ENCODE measurements at places on chromosomes 2 and 18.

- no peak for DNase-seq
Observed at GRCh38 chr2:120316528-120317179, 29.3 kb upstream of the INHBB start.

GRCh38 chr2:49834433-49834832, 680.1 kb upstream of the FSHR start:
- DNase-seq = no peak

DNA sequence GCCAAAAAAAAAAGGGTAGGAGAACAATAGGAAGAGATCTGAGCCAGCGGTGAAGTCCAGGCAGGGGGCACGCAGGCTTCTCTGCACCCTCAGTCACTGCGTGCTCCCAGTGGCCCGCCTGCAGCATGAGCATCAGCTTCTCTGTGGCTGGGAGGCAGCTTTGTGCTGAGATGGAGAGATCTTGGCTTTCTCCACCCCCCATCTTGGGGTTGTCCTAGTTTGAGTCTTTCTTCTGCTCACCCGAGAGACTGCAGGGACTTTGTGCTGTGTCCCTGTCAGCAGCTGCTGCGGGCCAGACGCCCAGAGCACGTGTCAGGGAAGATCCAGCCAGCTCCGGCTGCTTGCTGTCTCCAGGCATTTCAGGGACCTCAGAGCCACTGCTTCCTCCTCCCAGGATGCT, 20.3 kb downstream of the TRAPPC12 start:
- DNase-seq = no peak

DNA sequence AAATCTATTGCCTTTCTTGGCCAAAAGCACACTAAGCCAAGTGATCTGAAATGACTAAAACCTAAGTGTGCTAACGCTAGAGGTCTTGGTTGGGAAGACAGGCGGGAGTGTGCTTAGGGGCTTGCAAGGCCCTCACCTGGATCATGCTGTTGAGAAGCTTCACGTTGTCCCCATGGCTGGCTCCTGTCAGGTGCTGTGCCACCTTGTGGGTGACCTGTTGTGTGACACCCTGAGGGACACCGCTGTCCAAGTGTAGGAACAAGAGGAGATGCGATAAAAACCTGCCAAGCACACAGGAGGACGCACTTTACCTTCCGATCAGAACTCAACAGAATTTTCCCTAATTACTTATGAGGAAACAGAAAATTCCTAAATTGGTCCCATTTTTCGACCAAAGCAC, 50.8 kb downstream of the EPG5 start:
- DNase-seq = no peak

DNA sequence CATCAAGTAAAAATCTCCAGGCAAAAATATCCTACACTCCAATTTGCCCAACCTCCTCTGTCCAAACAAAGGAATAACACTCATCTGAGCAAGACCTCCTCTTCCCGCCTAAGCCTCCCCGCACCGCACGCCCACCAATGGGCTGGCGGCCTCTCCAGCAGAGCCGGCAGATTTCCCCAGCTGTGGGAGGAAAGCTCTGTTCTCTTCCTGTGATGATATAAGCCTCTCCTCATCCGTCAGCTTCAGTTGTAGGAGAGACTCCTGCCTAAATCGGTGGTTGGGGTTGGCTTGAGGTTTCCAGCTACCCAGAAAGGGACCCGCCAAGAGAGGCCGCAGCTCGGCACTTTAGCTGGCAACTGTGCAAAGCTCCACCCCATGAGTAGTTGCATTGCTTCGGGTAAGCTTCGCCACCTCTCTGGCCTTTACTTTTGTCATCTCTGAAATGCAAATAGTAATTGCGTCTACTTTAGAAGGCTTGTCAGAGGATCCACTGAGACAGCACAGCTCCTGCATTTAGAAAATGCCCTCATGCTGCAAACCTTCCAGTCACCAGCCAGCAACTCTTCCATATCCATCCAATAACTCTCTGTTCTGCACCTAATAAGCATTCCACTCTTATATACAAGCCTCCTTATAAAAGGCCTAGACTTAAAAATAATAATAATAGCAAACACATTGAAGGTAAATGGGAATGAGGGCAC, 146.4 kb downstream of the MYT1L start:
- no peak for DNase-seq

DNA sequence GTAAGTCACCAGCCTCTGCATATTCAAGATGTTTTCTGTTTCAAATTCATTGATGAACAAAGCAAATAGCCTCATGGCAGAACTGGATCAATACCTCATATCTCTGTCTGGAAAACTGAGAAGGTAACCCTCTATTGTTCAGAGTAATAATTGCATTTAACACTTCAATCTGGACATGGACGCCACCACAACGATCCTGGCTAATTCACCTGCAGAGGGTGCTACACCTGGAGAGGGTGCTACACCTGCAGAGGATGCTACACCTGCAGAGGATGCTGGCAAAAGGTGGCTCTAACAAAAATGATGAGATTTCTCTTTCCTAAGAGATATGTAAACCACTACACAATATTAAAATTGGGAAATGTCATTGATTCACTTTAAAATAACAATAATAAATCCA, 183.1 kb upstream of the HNRNPA3 start:
- peak; percentile 4 for DNase-seq

DNA sequence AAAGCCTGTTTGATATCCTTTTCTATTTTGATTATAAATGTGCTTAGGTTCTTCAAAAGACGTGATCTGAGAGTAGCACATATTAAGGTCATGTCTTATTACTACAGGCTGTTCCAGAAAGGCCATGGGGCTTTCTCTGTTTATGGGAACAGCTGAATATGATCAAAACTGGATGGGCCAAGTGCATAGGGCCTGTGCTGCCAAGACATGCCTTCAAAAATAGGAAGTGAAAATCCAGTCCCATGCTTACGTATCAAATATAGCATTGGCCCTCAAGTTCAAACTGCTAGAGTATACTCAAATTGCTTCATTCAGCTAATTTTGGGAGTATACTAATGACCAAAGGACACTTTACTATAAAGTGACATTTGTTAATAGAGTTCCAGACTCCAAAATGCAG, 24.1 kb downstream of the SLC25A52 start:
- no peak for DNase-seq

DNA sequence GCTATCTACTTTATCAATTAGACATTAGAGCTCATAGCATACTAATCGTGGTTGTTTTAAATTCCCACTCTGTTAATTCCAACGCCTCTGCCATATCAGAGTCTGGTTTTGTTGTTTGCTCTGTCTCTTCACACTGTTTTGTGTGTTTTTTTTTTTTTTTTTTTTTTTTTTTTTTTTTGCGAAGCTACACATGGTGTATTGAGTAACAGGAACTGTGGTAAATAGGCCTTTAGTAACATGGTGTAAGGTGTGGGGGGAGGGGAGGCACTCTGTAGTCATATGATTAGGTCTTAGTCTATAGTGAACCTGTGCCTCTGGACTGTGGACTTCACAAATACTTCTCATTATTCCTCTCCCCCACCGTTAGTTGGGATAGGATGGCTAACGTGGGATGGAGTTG, 370.7 kb upstream of the RAB12 start:
- DNase-seq = no peak

DNA sequence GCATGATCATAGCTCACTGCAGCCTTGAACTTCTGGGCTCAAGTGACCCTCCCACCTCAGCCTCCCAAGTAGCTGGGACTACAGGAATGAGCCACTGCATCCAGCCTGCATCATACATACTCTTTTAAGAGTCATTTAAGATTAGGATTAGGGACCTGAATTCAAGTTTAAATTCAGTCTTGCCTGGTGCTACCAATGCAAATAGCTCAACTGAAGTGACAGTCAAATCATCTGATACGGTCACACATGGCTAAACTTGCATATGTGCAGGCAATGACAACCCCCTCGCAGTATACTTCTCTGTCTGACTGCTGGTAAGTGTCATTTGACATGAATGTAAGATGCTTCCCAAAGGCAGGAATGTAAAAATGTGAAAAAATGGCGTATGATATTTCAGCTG, 31.8 kb upstream of the TMEM131 start:
- no peak for DNase-seq

DNA sequence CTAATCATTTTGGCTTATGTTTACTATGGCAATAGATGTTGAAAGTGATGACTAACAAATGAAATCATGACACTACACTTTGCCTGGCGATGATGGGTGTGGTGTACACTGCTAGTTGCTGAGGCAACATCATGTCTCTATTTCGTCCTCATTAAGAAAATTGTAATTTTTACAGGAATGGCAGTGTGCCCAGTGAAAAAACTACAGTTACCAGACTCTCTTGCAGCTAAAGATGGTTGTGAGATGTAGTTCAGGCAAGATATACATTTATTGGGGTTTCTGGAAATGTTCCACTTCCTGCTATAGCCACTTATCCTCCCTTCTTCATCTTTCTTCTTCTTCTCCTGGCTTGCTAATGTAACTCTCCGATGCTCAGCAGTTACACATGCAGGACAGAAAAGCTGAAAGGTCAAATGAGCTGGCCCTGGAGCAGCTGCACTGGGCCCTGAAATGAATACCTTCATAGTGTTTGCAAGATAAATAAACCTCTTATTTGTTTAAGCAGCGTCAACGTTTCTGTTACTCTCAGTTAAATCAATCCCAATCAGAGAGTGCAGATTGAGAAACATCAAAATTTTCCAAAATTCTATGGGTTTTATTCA, 46.0 kb downstream of the SOCS6 start:
- DNase-seq = no peak

- peak; percentile 68 for DNase-seq
Observed at GRCh38 chr18:58321986-58322385, 278.0 kb downstream of the NEDD4L start.

GRCh38 chr18:46751882-46752281, 5.0 kb downstream of the ST8SIA5 start:
- no peak for DNase-seq

DNA sequence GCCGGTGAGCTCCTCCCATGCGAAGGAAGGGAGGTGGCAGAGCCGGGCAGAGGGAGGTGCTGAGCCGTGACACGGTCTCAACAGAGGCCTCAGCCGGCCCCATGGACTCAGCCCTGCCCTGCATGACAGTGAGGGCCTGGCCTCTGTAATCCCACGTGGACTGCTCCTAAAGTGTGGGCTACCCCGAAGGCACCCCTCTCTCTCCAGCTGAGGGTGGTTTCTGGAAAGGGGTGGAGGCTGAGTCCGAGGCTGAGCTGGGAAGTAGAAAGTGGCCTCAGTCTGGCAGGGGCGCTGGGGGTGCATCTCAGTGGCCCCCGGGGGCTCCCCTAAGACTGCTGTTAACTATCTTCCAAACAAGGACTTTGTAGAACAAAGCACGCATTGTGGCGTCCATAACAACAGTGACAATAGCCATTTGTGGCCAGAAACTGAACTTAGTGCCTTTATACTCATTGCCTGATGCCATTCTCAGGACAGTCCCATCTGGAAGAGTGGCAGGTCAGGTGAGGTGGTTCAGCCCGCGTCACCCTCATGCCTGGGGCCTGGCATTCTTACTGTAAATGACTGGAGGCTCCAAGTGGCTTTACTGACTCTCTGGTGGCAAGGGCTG, 192.4 kb downstream of the TWIST2 start:
- no peak for DNase-seq

DNA sequence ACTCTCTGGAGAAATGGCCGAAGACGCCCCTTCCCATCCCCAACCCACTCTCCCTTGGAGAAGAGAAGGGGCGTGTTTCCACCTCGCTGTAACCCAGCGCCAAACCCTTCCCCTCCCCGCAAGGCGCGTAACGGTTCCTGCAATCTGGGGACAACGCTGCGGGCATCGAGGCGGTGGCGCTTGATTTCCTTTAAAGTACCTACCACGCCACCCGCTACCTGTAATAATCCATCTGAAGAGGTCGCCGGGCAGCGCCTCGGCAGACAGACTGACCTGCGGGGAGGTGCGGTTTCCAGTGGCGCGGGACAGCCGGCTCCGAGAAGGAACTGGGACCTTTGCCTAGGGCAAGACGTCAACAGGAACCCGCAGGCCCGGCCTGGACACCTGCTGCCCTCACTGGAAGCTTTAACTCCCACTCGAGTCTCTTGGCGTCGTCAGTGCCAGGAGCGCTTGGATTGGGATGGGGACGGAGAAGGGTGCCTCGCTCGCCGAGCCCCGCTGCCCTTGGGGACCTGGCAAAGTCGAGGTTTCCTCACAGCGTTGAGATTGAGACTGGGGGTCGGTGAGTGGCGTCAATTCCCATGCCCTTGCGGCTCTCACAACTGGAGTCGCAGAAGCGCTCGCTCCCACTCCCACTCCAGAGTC, at the start of gene CYP1B1:
TSS of gene CYP1B1 (minus strand) at position 645 of the 645 bp plus-strand sequence. CDS start 763 bp downstream, outside the sequence.
- DNase-seq = no peak

GRCh38 chr2:168565112-168565511, 109.0 kb downstream of the CERS6 start:
- DNase-seq = no peak

GRCh38 chr18:4597301-4597700, 142.2 kb upstream of the DLGAP1 start:
- no peak for DNase-seq

- no peak for DNase-seq
Observed at GRCh38 chr2:11746807-11747459, 501 bp downstream of the LPIN1 start.

GRCh38 chr2:226839951-226840350, 4.1 kb downstream of the RHBDD1 start:
- peak; percentile 21 for DNase-seq

GRCh38 chr2:200615247-200615646, 29.4 kb downstream of the AOX1 start:
- no peak for DNase-seq

DNA sequence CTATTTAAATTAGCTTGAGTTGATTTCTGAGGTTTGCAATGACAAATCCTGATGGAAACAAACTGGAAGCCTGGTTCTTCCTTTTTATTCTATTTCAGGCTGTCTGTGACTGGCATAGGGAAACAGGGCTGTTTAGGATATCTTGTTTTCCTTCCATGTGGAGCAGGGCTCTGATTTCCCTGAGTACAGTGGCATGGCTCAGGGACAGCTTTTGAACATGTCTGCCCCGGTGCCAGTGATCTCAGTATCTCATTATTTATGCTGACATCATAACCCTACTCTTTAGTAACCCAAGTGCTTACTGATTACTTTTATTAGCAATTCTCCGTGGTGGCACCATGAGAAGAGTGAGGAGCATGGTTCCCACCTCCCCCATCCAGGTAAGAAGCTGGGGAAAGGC, 720.3 kb downstream of the GALR1 start:
- no peak for DNase-seq

GRCh38 chr2:238239543-238239862, 335 bp downstream of the HES6 start:
- DNase-seq = no peak

GRCh38 chr2:71575966-71576365, 122.6 kb downstream of the DYSF start:
- DNase-seq = no peak

GRCh38 chr2:216024779-216025336, 11.5 kb upstream of the MREG start:
- no peak for DNase-seq

DNA sequence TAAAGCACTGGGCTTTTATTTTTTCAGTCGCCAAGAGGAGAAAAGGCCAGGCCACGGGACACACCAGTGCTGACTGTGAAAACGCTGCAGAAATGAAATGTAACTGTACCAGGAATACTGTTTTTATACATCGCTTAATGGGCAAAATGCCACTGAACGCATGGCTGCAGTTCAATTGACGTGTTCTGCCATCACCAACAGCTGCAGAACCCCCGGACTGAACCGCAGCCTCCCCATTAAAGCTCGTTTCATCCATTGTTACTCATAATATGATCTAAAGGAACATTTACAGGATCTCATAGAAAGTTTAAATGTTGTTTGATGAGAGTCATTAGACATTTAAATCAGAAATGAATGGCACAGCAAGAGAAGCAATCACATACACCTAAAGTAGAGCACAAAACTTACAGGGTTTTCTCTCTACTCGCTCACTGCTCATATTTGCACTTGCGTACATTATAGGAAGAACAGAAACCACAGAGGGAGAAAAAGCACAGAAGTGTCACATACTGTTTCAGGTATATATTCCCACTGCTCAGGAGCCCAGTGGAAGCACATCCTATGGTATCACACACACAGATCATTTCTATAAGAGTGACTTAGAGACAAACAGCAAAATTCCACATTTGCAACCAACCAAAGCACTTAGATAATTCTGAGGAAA, 35.3 kb downstream of the TCF4 start:
- no peak for DNase-seq
